HAP-1 (cell line): ENCODE measurements at places on chromosomes 3 and 15.
A peak's percentile ranks its signal among the peaks of the same experiment; 100 is the strongest.

GRCh38 chr15:70269991-70270751, 172.5 kb upstream of the TLE3 start:
- no peak for DNase-seq

- no peak for DNase-seq
Observed at GRCh38 chr15:70632491-70633102, 130.8 kb downstream of the UACA start.

DNA sequence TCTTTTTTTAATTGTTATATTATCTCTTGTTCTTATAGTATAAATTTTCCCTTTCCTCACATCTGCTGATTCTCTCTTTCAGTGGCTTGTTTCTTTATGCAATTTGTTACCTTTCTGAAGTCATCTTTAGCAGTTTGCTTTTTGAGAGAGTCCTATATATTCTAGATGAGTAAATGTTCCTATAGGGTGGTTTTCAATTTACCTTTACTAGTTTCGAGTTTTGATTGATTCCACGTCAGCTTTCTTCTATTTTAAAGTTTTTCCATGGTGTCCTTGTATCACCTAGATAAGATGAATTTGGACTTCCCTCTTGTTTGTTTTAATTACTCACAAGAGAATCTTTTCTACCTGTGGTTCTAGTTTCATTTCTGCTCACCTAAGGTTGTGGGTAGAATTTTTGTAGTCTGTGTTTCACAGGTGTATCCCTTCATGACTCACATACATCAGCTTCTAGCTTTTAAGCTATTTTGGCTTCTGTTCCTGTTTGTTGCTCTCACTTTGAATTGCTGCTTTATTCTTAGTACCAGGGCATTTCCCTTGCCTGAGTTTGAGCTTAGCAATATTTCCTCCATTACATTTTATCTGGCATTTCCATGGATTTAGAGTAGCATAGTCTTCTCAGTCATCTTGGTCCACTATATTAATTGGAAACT, 6.4 kb downstream of the TEX9 start:
- no peak for DNase-seq

- peak; percentile 69 for DNase-seq
Observed at GRCh38 chr15:50051811-50052419, 67.1 kb downstream of the ATP8B4 start.

DNA sequence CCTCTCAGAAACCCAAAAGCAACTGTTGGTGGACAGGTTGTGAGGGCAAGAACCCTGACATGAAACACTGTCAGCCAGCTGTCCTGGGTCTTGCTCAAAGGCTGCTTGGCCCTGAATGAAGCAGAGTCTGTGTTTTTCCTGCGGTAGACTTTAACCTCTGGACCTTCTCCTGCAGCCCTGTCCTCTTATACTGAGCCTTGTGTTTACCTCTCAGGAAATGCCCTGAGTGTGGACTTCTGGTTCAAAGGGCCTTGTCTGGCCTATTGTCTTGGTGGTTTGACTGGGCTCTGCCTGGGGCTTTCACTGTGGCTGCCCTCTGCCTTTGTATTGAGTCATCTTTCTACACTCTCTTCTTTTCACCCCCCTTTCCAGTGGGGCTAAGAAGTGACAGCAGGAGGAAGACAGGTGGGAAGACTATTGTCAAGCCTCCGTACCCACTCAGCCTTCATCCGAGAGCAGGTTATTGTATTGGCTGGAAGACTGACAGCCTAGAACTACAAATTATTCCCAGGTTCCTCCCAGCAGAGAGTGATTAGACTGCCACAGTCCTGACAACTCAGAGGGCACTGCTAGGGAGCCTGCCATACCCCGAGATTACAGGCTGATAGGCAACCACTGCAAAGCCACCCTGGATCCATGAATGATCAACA, 3.5 kb downstream of the SEC13 start:
- no peak for DNase-seq

- peak; percentile 6 for DNase-seq
Observed at GRCh38 chr3:197847866-197848401, 56.9 kb downstream of the LRCH3 start.

- DNase-seq, result no peak
Observed at GRCh38 chr3:131630807-131631206, 128.0 kb upstream of the MRPL3 start.

DNA sequence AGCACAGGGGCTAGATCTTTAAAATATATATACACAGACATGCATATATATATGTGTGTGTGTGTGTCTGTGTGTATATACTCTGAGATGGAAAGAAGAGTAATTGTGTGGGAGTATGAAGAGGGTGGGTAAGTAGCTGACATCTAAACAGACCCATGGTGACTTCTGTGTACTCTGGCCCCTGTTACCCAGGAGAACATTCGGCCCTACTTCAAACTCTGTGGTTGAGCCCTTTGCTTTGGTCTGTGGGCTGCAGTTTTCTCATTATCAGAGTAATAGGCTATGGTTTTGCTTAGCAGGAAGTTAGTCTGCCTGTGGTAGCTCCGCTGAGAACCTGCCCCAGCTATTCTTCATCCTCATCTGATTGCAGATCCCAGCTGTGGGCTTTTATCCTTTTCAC, 141.4 kb downstream of the RBPMS2 start:
- no peak for DNase-seq

- DNase-seq, result no peak
Observed at GRCh38 chr3:14397531-14397930, 4.9 kb upstream of the SLC6A6 start.

DNA sequence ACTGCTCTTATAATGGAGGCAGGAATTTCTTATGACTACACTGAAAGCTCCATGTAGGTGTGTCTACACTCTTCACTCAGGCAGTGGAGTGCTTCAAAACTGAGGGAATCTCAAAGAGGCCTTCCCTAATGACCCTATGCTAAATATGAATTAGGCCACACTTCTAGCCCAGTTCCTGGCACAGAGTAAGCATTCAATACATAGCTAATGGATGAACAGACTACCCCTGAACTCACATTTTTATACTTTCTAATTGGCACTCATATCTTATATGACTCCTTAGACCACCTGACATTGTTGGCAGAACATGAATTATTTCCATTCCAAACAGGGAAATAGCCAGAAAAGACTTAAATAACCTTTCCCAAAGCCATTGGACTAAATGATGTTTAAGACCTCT, 3.4 kb downstream of the RARRES1 start:
- DNase-seq, result no peak

DNA sequence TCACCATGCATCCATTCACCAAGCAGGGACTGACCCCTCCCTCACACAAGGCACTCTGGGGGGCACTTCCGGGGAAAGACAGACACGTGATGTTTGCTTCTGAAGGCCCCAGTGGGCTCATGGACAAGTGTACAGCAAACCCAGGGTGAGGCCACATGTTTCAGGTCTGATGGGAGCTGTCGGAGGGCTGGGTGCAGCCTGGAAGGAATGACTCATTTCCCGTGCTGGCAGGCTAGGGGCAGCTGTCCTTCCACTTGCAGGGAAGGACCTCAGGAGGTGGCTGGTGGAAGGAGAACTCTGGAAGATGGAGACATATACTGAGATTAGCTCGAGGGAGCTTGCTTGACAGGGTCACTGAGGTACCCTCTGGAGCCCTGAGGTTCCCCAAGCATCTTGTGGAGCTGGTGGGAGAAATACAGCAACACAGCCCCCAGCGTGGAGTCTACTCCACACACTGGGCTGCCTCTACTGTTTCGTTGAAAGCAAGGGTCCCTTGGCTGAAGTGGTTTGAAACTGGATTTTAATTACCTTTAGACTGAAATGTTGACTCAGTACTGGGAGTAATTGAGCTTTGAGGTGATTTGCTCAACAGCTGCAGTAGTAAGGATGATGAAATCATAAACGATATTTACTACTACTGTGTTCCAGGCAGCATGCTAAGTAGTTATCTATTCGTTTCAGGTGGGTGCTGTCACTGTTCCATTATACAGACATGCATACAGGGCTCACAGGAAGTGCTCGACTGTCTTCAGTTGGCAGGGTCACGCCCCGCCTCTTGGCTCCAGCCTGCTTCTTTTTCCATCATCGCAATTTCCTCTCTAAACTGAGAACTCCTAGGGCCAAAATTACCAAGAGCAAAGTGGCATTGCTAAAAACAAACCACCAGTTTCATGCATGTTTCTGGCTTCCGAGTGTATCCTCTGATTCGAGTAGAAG, 230.4 kb downstream of the ADAMTS17 start:
- no peak for DNase-seq
